ENCODE measurements at places on chromosomes 1 and 21. TPM values are rescaled to one million over a fixed set of nuclear protein-coding genes. Genes with fewer than 3 reads are reported as not detected.

Gene CDKN2C
- 6.6 TPM for total RNA-seq

Gene EFCAB14
- 41.2 TPM for total RNA-seq

Gene SPRR2G
- total RNA-seq, result not detected

- DNase-seq, result no peak
Measured at GRCh38 chr1:235060607-235061470, 67.8 kb downstream of the TOMM20 start.

- DNase-seq, result no peak
Measured at GRCh38 chr21:38067086-38067739, 151.0 kb upstream of the KCNJ6 start.

- DNase-seq, result no peak
Measured at GRCh38 chr21:46454142-46454541, 4.5 kb upstream of the DIP2A start.

DNA sequence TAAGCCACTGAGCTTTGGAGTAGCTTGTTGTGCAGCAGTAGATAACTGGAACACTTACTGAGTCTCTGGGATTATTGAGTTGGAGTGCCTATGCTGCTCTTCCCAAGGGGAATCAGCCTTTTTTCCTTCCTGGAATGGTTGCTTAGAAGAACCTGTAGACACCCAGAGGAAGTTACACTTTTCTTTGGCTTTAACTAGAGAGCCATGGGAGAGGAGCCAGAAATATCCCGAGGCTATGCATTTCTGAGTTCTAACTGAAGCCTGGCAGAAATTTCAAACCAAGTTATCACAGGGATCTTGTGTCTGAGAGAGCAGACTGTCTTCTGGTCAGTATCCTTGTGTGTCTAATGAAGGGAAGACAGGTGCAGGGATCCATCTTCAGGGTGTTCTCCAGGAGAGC is 28.3 kb downstream of the LAMC1 start:
- DNase-seq, result no peak

DNA sequence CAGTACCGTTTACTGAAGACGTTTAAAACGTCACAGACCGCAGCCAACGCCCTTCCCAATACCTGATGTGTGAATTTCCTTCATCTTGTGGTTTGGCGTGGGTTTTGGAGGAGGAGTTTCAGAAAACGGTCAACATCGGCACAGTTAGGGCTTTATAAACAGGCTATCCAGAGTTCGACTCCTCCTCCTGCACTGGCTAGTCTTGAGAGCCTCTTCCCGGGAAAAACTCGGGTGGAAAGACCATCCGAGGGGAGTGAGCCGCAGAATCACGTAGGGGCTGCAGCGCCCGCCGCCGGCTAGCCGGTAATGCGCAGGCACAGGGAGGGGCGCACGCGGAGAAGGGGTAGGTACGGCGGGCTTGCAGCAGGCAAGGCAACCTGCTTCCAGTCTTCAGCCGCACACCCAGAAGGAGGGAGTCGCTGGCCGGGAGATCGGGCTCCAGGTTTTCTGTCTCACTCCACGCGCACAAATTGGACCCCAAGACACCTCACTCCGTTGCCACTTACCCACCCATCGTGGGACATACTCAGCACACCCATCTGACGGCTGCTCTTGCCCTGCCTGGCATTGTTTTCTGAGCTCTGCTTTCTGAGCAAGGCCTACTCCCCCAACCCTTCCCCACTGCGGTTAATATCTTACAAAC is 25.4 kb downstream of the SLC19A2 start:
- no peak for DNase-seq

DNA sequence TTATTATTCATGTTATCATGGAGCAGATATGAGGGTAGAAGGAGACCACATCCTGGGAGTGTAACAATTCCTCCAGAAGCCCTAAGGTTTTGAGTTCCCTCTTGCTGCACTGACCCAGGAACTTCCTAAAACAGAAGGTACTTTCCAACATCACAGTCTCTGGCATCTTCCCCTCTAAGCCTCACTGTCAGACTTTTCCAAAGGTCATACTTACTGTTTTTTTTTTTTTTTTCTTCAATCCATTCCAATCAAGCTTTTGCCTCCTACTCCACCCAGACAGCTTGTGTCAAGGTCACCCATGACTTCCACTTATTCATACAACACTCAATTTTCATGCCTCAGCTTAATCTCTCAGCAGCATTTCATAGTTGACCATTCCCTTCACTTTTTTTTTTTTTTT is 18.4 kb upstream of the UQCRHL start:
- DNase-seq, result no peak

DNA sequence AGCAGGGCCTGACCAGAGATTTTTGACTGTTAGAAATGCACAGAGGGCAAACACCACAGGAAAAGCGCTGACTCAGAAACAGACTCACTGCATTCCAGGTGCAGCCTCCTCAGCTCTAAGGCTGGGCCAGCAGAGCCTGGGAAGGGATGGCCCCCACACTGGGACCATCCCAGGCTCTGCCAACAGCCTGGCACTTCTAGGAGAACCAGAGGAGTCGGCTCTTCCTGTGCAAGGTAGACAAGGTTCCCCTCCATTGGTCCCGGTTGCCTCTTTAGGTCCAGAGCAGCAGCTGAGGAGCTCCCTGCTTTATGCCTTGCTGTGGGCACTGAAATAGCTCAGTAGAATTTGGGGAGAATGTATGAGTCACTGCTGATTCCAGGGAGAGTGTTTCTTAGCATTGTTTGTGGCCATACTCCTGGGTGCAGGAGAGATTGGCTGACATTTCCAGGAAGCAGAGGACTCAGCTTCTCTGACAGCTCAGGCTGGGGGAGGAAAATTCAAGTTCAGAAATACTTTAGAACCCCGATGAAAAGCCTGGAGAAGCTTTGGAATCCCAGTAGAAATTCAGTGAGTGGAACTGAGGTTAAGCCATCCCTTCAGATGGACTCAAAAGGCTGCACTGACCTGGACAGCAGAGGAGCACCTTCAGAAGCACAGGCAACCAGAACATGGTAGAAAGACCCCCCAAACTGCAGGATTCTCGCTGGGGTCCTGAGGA is 19.7 kb downstream of the PRAMEF1 start:
- no peak for DNase-seq

DNA sequence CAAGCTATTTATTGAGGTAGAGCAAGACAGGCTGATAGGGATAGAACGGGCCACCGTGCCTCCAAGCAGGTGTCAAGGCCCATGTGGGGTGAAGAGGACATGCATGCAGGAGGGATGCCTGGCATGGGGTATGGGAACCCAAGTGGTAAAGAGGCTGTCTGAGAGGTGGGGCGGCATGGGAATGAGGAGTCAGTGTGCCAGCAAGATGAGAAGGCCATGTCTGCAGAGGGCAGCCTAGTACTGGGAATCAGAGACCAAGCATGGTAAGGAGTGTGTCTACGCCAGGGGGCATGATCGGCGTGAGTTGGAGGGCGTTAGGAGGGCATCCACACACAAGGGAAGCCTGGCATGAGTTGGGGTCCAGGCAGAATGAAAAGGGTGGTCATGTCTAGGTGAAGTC is 303.7 kb upstream of the PLD5 start:
- DNase-seq, result no peak

DNA sequence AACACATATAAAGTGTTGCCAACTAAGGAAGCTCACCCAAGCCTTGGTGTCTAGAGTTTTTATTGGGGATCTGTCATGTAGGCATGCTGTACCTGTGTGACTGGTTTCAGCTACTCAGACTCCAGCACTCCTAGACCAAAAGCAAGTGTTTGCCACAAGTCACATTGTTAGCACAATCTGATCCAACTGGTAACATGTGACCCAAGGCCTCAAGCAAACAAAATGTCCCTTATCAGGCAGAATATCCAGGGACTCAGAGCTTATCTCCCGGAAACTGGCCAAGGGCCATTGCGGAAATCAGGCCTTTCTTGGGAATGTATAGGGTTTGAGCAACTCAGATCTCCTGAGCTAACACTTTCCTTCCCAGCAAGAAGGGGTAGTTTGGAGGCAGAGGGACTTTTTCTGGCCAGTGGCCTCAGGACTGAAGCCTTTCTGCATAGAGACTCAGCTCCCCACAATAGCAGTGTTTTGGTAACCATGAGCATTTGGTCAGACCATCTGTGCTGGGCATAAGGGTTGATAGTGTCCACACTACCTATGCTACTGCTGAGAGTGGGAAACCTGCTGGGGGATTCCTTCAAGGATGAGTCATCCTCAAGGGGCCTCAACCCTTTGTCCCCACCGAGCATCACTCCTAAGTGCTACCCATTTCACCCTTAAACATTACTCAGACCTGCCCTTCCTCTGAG is 29.6 kb downstream of the NHLH2 start:
- no peak for DNase-seq

GRCh38 chr21:41267346-41267745 is 49.3 kb upstream of the FAM3B start:
- no peak for DNase-seq

- DNase-seq, result no peak
Measured at GRCh38 chr1:240337781-240338180, 246.1 kb downstream of the FMN2 start.

DNA sequence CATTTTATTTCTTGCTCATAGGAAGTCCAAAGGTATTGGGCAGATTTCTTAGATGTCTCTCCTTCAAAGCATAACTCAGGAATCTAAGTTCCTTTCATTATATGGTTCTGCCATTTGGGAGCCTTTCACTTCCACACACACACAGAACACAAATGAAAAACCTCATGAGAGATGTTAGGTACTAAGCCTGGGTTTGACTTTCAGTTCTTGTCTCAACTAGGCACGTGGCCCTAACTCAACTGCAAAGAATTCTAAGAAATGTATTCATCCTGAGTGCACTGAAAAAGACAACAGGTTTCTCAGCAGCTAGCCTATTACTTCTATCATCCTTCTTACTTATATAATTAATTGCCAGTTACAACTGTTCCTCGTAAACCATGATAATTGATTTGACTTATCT is 190.0 kb upstream of the SAMSN1 start:
- no peak for DNase-seq

Measured in CD8-positive, alpha-beta memory T cell (primary cell).